ENCODE measurements at places on chromosomes 7 and 10.

DNA sequence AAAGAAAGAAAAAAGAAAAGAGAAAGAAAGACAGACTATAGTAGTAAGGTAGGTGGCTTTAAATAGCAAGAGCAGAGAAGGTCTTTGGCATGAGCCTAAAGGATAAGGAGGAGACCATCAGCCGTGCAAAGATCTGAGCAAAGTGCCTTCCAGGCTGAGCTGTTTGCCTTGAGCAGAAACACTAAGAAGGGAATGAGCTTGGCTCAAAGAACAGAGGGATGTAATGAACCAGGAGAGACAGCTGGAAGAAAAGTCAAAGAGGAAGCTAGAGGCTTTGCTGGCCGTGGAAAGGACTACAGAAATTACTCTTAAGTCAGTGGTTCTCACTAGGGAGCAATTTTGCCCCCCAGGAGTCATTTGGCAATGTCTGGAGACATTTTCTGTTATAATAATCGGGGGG, 228.6 kb downstream of the FGFR2 start:
- DNase-seq = no peak

DNA sequence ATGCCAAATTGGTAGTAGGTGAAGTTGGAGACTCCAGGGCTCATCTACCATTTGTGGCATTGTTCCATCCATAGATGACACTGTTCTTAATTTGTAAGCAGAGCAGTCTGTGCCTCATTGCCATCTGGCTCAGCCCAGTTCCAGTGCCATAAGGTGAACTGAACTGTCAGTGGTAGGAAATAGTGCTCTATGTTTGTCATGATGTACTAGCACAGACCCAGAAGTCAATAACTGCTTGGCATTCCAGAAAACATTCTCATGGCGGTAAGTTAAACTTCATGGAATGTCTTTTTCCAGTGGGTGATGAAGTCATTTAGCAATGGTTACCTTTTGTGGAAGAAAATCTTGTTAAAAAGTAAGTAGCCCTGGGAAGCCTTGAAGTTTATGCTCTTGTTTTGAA, 302.7 kb downstream of the SUGCT start:
- DNase-seq = no peak

DNA sequence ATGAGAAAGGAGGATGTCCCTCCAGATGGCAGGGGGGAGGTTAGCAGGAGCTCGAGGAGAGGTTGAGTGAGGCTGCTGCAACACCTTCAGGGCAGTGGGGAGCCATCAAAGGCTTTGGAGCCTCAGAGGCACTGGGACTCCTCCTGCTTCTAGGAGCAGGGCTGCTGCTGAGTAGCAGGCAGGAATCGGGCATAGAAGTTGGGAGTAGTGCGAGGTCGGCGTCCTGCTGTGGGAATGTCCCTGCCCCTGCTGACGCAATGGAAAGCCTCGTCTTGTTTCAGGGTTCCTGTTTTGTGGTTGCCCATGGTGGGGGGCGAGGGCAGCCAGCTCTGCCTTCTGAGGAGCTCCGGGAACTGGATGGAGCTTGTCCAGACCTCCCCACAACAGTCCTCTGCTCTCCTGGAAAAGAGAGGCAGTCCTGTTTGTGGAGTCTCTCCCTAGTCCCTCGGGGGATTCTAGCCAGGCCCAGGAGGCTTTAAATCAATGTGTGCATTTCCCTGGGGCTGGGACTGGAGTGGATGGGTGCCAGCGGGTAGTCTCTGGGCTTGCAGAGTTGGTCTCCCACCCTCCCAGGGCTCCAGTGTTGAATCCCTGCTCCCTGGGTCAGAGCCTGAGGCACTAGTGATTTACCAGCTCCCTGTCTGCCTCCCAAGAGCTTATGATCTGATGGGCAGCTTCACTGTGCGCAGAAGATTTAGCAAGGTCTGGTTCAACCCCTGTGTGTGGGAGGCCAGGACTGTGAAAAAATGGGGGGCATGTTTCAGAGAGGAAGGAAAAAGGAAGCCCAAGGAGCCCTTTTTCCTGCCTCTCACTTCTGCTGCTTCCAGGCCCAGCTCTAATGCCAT, 98.7 kb upstream of the PPIF start:
- no peak for DNase-seq

DNA sequence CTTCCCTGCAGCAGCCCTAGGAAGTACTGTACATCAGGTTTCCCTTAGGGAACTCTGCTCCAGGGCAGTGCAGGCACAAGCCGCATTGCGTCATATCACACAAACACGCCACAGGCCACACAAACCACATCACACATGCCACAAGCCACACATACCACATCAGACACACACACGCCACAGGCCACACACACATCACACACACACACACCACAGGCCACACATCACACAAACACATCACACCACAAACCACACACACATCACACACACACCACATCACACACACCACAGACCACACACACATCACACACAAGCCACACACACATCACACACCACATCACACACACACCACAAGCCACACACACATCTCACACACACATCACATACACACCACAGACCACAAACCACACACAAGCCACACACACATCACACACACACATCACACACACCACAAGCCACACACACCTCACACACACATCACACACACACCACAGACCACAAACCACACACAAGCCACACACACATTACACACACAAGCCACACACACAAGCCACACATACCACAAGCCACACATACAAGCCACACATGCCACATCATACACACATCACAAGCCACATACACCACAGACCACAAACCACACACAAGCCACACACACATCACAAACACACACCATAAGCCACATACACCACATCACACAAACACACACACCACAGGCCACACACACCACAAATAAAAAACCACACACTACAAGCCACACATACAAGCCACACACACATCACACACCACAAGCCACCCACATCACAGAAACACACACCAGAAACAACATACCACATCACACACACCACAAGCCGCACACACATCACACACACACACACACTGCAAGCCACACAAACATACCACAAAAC, 53.4 kb downstream of the TMEM209 start:
- DNase-seq = no peak

DNA sequence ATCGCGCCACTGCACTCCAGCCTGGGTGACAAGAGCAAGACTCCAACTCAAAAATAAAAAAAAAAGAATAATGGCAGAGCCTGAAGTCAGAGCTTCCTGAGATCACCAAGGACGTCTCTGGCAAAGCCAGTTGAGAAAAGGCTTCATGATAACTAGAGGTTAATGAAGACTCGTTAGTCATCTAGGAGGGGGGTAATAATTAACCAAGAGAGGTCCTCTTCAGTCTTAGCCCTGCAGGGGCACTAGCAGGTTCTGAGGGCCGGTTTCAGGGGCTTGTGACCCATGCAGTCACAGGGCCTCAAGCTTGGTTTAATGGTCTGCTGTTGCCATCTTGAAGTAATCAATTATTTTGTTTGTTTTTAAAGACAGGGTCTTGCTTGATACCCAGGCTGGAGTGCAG, 28.6 kb upstream of the PROSER2 start:
- DNase-seq = no peak

DNA sequence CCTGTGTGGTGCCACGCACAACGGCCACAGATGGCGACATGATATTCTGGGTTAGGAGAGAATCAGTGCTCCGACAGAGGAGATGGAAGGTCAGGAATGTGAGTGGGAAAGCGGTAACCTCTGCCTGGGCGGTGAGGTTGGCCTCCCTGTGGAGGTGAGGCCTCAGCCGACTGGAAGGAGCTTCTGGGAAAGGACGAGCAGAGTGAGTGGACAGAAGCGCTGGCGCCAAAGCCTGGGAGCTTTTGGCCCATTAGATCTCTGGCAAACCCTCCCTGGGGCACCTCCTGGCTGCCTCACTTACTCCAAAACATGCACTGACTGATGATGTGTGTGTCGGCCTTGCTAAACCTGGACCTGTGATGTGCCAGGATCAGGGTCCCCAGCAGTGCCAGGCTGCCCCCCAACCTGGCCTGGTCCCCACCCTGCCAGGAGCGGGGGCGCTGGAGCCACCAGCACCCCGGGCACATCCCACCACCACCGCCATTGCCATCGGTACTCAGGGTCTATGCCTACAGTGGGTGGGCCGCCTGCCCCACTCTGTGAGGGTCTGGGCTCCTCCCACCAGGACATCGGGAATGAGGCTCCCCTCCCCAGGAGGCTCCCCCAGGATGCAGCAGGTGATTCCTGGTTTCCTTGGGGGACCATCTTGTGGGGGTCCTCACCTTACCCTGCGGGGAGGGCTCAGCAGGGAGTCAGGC, 51.0 kb downstream of the RASGEF1A start:
- no peak for DNase-seq

DNA sequence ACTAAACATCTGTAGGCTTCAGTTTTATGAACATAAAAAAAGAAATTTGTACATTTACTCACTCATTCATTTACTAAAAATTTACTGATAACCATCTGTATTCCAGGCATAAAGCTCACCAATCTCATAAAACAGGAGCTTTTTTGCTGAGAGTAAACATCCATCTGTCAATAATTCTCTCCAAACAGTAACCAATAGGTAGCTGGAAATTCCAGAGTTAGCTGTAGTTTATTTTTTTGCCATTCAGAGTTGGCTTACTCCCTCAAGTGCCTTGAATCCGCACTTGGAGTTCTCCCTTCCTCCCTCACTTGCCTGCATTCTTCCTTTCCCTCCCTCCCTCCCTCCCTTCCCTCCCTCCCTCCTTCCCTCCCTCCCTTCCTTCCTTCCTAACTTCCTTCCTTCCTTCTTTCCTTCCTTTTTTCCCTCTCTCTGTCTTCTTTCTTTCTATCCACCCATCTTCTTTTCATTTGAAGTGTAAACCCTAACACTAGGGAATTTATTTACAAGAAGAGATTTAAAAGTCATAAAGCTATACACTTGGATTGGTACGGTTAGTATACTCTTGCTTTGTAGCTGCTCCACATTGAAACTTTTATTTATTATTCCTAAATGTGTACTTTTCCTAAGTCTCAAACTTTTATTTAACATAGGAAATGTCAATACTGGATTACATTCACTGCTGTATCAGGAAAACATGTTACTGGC, 44.6 kb upstream of the BICC1 start:
- DNase-seq = no peak

- DNase-seq = no peak
These were observed 157.8 kb downstream of the SNX10 start for GRCh38 chr7:26449175-26450165.

- no peak for DNase-seq
These were observed 432.9 kb downstream of the GATA3 start for GRCh38 chr10:8487346-8487745.

- DNase-seq = no peak
These were observed 8.4 kb upstream of the IFIT1B start for GRCh38 chr10:89369156-89370105.

- no peak for DNase-seq
These were observed 35.8 kb downstream of the DNAJB6 start for GRCh38 chr7:157372300-157373232.

DNA sequence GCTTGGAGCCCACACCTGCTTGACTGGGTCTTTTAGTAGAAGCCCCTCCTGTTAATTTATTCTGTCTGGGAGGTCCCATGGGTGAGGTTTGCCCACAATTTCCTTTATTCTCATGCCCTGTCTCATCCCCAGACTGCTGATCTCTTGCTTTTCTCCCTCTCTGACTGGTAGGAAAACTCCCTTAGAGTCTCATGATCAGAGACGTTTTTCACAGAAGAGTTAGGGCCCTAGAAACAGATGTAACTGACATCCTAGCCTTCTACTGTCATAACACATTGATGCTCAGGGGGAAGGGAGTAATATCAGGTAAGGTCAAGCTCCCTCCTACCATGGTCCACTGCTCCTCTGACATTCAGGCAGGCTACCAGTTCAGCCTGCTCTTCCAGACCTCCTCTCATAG, 43.7 kb upstream of the WASL start:
- no peak for DNase-seq

GRCh38 chr10:20457649-20458048, 439.5 kb downstream of the NEBL start:
- DNase-seq = no peak

- no peak for DNase-seq
These were observed 239.0 kb downstream of the BUB3 start for GRCh38 chr10:123393170-123393569.

DNA sequence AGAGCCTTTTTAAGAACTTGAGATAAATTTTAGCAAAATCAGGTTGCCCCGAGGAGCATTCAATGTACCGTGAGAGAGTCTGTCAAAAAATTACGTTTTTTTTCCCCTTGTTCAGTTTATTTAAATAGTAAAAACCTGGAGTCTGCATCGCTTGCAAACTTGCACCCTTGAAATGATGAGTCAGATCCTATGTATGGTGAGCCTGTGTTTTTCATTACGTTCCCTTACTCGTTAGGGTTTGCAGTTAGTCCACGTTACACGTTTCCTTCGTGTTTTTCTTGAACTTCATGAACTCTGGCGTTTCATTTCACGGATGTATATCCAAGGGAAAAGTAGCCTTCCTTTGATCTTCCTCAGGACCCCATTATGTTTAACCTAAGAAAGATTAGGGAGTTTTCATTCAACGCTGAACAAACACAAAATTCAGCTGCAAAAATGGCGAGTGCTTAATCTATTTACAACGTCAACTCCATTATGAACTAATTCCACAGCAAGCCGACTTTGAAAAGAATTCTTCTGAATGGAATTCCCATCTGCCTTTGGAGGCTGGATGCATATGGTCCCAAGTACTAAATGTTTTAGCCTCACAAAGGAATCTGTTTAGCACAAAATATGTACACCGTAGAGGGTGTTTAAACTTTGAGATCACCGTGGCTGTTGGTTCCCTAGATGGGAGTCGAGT, 182.4 kb downstream of the MYOF start:
- no peak for DNase-seq

GRCh38 chr7:154672659-154673415, 330.1 kb downstream of the PAXIP1 start:
- no peak for DNase-seq

- DNase-seq = no peak
These were observed 296.0 kb upstream of the SP4 start for GRCh38 chr7:21131897-21132296.

DNA sequence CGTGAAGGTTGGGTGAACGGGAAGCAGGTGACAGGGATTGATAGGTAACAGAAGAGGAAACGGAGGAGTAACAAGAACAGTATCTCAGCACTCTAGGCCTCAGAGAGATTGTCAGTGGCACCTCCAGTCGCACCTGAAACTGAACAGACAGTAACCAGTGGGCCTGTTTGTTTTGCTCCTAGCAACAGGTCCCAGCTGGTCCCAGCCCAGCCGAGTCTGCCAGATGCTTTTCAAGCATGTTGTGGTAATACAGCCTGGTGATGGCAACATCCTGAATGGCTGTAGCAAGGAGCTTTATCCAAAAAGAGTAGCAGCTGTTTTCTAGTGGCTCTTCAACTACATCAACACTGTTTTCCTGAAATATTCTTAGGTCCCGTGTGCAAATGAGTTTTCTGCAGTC, 4.7 kb downstream of the CACNB2 start:
- DNase-seq = no peak

GRCh38 chr10:34739915-34740314, 75.2 kb downstream of the PARD3 start:
- DNase-seq = no peak

DNA sequence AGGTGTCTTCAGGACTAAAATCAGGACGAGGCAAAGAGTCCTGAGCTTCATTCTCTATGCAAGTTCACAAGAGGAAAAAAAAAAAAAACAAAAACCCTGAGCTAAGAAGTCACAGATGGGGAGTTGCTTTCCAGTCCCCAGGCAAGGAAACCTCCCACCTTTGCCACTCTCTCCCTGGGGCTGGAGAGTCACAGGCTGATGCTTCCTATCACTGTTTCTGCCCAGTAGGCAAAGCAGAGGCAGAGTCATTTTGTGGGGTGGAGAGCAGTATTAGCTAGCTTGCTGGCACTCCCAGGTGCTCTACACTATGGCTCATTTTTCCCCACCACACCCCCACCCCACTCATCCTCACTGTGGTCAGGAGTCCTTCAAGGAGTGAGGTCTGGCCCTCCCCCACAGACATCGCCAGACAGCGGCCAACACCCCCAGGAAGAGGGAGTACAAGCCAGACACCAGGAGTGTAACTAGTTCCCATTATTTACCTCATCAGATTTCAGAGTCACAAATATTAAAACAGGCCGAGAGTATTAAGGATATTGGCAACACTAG, 34.6 kb upstream of the UNC5B start:
- no peak for DNase-seq
